ENCODE measurements at places on chromosomes 4 and X. TPM values are rescaled to one million over a fixed set of nuclear protein-coding genes. Genes with fewer than 3 reads are reported as not detected.

GRCh38 chr4:57059890-57060716 lies 50.1 kb downstream of the IGFBP7 start:
- no peak for DNase-seq

DNA sequence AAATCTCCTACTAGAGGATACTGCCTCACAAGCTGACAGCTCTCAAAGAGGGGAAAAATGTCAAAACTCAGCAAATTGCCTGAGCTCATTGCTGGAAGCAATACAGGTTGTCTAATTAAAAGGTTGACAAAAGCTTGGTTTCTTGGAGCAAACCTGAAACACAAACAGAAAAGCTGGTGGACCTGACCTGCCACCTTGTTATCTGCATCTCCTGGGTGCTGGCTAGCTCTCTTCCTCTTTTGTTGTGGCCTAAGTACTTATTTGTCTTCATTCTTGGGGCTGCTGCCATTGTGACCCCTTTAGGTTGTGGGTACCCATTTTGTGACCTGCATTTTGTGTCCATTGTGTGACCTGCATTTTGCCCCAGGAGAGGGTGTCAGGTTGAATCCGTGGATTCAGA lies 184.5 kb downstream of the KIT start:
- no peak for DNase-seq

DNA sequence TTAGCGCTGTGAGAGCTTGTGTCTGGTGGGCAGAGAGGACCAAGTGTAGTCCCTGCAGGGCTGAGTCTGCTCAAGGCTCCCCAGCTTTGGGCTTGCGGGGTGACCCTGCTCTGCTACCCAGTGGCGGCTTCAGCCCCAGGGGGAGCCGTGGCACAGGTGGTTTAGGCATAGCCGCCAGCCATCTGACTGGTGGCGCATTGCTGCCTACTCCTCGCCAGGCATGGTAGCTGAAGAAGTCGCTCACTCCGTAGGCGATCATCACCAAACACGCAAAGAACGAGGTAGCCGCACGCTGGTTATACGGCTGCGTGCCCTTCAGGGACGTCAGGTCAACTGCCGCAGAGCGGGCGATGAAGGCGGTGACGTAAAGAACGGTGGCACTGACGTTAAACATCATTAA lies 180.7 kb upstream of the DIPK2B start:
- no peak for DNase-seq

GRCh38 chrX:136205882-136206380 lies 45.3 kb downstream of the MAP7D3 start:
- no peak for DNase-seq

- DNase-seq, result no peak
Observed at GRCh38 chr4:833156-833555, 7.2 kb upstream of the CPLX1 start.

DNA sequence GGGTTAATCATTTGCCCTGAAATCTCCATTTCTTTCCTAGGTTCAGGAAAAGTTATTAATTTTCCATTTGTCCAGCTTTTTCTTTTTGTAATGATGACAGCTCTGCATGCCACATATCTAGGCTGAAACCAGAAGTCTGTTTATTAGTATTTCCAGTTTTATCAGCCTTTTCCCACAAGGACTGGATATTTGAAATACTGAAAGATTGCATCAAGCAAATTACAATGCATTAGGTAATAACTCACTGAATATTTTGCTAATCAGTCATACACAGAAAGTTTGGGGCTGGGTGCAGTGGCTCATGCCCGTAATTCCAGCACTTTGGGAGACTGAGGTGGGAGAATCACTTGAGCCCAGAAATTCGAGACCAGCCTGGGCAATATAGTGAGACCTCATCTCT lies 21.5 kb downstream of the SLC9A7 start:
- no peak for DNase-seq

Gene PRPS2
- 9.9 TPM for total RNA-seq
